CD4-positive, alpha-beta T cell treated with Interleukin-1 beta for 1 hour (primary cell): ENCODE measurements at places on chromosomes 5 and 9.

- no peak for DNase-seq
Observed at GRCh38 chr9:136623842-136624183, 38.9 kb upstream of the EGFL7 start.

- DNase-seq = no peak
Observed at GRCh38 chr5:146772881-146773466, 105.6 kb downstream of the PPP2R2B start.

- no peak for DNase-seq
Observed at GRCh38 chr9:123812984-123813383, 116.9 kb downstream of the DENND1A start.

GRCh38 chr5:1495525-1495897, 28.2 kb downstream of the LPCAT1 start:
- peak; percentile 39 for DNase-seq

GRCh38 chr5:178460174-178460573, 130.0 kb downstream of the COL23A1 start:
- no peak for DNase-seq

GRCh38 chr9:126791406-126792230, 13.2 kb upstream of the ZBTB43 start:
- DNase-seq = no peak
